ENCODE measurements at places on chromosomes 3 and 15.

GRCh38 chr3:157669416-157669815, 166.2 kb upstream of the VEPH1 start:
- peak; percentile 28 for DNase-seq

DNA sequence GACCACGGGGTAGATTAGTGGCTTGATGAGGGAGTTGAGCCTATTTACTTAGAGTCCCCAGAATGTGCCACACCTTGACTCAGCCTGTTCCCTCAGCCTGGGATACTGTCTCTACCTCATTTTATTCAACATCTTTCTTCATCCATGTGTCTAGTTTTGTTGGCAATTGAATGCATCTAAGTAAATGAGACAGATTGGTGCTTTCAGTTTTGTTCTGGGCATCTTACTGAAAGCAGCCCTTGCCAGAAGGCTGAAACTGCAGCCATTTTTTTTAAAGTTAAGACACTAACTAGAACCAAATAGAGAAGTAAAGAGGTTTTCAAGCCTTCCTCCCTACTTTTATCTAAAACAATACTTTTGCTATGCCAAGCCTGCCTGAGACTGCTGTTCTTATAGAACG, 246.8 kb downstream of the SLCO3A1 start:
- DNase-seq = no peak

GRCh38 chr3:130609166-130609979, 92.4 kb downstream of the COL6A6 start:
- no peak for DNase-seq

GRCh38 chr3:106826791-106827311, 550.4 kb upstream of the CCDC54 start:
- no peak for DNase-seq

- DNase-seq = no peak
Measured at GRCh38 chr3:45381168-45381852, 7.1 kb upstream of the LARS2 start.

GRCh38 chr3:104738271-104738670, 628.4 kb upstream of the ALCAM start:
- DNase-seq = no peak

GRCh38 chr3:176310641-176311040, 886.6 kb downstream of the TBL1XR1 start:
- no peak for DNase-seq

DNA sequence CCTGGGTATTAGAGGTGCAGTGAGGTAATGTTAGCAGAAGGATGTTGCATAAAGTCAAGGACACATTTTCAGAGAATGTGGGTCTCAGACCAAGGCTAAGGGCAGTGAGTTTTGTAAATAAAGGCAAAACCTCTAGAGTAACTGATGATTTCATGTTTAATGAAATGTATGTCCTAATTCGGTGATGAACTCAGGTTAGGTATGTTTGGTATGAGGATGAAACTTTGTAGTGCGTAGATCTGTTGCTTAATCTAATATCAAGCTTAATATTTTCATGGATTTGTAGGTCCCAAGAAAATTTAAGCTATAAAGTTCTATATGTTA, 3.6 kb downstream of the USP50 start:
- peak; percentile 62 for DNase-seq

DNA sequence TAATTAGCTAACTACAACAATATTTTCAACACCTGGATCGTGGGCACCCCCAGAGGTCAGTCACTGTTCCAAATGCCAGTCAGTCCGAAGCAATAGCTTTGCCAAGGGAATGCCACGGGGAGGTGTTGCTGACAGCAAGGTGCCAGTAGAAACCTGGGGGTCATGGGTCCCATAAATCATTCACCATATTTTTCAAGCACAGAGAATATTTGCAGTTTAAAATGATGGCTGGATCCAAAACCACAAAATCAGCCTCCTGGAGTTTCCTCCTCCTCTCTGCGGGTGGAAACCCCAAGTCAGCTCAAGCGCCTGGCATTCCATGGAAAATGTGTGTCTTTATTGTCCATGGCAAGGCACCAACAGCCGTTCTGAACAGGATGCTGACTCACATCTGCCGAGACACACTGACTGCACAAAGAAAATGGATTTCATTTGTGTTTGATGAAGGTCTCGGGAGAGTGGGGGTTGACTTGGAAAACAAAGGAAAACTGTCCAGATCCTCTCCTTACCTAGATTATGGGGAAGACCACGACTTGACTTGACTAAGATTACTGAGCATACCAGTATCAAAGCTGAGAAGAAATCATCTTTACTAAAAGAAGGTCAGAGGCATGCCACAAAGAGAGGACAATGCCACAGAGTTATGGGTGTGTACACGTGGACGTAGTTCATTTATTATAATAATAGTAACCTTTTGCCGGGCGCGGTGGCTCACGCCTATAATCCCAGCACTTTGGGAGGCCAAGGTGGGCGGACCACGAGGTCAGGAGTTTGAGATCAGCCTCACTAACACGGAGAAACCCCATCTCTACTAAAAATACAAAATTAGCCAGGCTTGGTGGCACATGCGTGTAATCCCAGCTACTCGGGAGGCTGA, 26.4 kb downstream of the ANXA2 start:
- DNase-seq = peak; percentile 99

- no peak for DNase-seq
Measured at GRCh38 chr3:28989646-28990089, 291.2 kb upstream of the RBMS3 start.

GRCh38 chr3:60912876-60913275, 338.4 kb downstream of the FHIT start:
- no peak for DNase-seq

GRCh38 chr3:67605377-67605776, 49.0 kb downstream of the SUCLG2 start:
- DNase-seq = peak; percentile 81

- no peak for DNase-seq
Measured at GRCh38 chr3:123757281-123757940, 126.7 kb downstream of the MYLK start.

GRCh38 chr3:159149633-159150032, 347.8 kb downstream of the MFSD1 start:
- DNase-seq = no peak

GRCh38 chr3:183267140-183267539, 14.1 kb downstream of the B3GNT5 start:
- no peak for DNase-seq

DNA sequence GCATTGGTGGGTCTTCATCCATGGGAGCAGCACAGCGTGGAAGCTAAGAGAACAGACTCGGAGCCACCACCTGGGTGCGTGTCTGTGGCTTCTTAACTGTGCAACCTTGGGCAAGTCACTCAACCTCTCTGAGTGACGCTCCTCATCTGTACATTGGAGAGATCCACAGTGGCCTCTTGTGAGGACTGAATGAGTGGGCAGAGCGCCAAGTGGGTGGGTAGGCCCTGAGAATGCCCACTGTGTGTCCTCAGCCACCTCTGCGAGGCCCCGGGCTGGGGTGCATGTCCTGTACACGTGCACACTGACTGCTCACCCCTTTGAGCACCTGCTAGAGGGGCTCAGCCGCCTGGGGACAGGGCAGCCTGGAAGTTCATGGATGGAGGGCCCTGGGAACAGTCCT, 99.6 kb upstream of the PRR23E start:
- DNase-seq = no peak

GRCh38 chr3:15094187-15094875, 4.6 kb downstream of the RBSN start:
- no peak for DNase-seq

DNA sequence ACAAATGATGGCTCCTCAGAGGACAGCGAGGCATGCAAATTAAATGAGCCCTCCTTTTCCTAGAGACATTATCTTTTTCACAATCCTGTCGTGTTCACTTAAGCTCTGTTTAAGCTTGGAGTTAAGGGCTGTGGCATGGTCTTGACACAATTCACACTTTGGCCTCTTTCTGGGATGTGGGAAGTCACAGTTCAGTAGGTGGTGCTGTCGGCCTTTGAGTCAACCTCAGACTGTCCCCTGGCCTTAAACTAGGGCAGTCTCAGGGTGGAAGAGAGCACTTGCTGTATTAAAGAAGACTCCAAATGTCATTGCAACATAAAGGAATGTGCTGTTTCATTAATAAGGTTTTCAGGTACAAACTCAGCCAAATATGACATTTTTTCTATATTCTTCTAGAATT, 351.0 kb downstream of the MCTP2 start:
- no peak for DNase-seq

- no peak for DNase-seq
Measured at GRCh38 chr15:48416301-48416700, 85.1 kb downstream of the DUT start.

DNA sequence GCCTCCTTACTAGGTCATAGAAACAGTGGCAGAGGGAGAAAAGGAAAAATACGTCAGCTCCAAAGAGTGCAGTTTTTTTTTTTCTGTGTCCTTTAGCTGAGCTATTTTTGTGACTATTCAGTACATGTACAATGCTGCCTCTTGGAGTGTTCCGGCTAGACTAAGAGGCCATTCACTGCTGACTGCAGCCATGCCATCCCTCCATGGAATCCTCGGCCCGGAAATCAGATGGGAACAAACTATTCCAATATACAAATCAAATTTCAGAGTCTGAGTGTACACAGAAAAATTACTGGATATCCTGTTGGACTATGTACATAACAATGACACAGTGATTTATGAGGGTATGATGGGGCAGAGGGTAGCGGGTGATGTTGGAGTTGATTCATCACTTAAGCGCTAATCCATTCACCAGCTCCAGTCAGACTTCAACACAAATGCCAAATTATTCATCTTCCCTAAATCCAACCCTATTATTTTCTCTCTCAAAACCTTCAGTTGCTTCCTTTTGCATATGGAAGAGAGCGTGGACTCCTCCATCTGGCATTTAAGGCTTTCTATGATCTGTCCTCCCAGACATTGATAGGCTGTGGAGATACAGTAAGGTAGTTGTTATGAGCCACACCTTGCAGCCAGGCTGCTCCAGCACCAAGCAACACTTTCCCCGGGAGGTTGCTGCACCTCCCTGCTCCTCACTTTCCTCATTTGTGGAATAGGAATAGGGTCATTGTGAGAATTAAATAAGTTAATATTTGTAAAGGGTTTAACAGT, 109.1 kb downstream of the LPP start:
- peak; percentile 97 for DNase-seq

- DNase-seq = no peak
Measured at GRCh38 chr3:35777065-35777464, 137.7 kb downstream of the ARPP21 start.

DNA sequence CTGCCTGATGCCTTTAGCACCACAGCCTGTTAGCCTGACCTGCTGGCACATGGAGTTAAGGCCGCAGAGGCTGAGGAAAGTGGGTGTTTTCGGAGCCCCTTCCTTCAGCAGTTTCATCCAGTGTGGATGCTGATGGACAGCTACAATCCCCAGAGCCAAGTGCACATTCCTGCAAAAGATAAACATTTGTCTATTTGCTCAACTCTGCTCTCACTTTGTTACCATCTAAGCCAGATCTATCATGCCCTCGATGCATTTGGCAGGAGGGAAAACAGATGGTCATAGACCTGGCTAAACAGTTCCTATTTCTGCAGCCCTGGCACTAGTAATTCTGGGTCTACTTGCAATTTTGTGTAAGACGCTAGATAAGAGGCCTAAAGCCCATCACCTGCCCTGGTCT, 312.9 kb upstream of the RASGRP1 start:
- no peak for DNase-seq

GRCh38 chr3:22495791-22496190, 707.3 kb upstream of the UBE2E2 start:
- no peak for DNase-seq
